ENCODE measurements at places on chromosomes 3 and 15. TPM values are rescaled to one million over a fixed set of nuclear protein-coding genes. Genes with fewer than 3 reads are reported as not detected.

DNA sequence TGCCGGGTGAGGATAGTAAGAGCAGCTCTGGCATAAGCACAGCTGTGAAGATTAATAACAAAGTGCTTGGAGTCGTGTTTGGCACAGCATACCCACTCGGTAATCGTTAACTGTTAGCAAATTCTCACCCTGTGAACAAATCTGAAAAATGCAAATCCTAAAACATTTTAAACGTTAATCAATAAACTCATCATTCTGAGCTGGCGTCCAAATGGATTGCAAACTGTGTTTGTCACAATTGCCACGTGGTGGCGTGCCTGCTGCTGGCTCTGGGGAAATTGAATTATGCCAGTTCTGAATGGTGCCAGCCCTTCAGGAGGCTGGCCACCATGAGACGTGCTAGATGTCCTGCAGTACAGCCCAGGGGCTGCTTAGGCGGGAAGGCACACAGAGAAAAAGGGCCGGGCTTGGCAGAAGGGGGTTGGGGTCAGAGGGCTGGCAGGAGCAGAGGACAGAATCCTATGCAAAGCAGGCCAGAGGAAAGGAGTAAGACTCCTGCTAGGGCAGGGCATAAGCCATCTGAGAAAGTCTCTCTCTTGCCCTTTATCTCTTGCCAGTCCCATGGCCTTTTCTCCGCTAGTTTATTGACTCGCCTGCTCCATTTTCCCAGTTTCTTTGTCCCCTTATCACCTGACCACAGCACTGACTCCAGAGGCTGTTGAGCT lies 22.1 kb upstream of the POLG start:
- no peak for DNase-seq

GRCh38 chr15:38696109-38696727 lies 131.6 kb upstream of the RASGRP1 start:
- no peak for DNase-seq

- no peak for DNase-seq
These were observed 516.9 kb upstream of the GOLIM4 start for GRCh38 chr3:168612671-168613070.

GRCh38 chr3:60475096-60475495 lies 776.2 kb downstream of the FHIT start:
- no peak for DNase-seq

Gene PAQR9
- not detected for polyA plus RNA-seq

DNA sequence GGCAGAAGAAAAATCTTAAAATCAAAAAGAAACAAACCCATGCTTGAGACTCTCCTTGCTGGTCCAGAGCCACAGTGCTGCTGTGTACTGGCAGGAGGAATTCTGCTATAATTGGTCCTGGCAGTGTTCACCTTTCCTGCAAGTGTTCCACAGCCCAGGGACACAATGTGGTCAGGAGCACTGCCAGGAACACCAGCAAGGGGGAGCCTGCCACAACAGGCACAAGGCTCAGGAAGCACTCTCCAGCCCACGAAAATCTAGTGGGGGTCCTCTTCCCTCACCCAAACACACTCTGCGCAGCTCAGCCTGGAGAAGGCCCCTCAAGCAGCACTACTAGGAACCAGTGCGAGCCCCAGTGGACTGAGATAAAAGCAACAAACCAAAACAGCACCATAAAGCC lies 92.9 kb downstream of the UBE3A start:
- DNase-seq, result no peak

All from BJ (cell line).